ENCODE measurements at places on chromosomes 1 and 21. TPM values are rescaled to one million over a fixed set of nuclear protein-coding genes. Genes with fewer than 3 reads are reported as not detected.

GRCh38 chr1:110318046-110318445, 21.1 kb upstream of the RBM15 start:
- no peak overlapping the region for H3K4me3 ChIP-seq
- no peaks in the 10 kb centered on the region for H3K36me3 ChIP-seq

DNA sequence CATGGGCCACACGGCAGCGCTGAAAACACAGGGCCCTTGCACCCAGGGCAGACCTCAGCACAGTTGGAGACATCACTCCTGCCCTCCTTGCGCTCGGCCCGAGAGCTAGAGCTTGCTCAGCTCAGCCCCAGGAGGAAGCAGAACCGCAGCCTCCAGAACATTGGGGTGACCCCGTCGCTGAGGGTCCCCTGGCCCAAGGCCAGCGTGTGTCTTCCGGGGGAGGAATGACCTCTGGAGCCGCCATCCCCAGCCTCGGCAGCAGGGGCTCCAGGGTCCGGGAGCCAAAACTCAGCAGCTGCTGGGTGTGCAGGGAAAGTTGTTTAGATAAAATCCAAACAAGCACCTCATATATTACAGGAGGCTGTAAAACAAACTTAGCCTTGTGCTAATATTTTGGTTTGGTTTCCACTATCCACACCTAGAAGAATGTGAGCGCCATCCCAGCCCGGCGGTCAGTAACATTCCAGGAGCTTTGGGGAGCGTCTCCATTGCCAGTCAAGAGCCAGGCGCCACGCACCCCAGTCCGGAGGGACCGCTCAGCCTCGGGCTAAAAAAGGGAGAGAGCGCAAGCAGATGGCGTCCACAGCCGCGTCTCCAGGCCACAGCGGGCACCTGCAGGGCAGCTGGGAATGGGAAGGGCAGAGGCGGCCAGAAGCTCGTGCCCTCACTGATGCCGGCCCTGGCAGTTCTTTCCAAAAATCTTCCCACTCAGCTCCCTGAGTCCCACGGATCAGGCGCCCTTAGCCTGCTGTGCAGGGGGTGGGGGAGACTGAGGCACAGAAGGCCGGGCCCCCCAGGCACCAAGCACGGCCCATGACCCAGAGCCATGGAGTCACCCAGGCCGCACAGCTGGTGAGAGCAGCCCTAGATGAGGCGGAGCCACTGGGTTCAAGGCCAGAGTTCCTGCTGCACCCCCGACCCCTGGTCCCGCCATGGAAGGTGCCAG, 52.0 kb downstream of the SLX9 start:
- no peak for DNase-seq
- no peak overlapping the region for H3K27ac ChIP-seq
- peaks cover 13% of the 10 kb centered on the region for H3K4me1 ChIP-seq
- H3K4me3 ChIP-seq: no peak overlapping the region
- H3K36me3 ChIP-seq: no peaks in the 10 kb centered on the region

Gene SELENBP1
- total RNA-seq: 47.6 TPM

DNA sequence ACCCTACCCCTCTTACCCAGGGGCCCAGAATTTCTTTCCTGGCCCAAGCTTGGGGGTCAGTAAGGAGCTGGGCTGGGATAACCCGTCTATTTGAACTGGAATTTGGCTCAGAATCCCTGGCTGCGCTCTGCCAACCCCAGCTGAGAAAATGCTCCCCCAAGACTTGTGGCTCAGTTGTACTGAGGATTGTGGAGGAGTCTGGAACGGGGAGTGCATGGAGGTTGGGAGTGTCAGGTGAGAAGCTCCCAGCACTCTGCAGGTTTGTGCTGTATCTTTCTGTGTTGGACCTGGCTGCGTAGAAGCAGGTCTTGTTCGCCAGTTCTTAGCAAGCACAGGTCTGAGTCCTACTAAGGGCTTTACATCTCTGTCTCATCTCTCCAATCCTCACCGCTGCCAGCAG, 1.6 kb downstream of the TCEA3 start:
- peaks cover 74% of the 10 kb centered on the region for H3K4me1 ChIP-seq
- peak overlapping the region; percentile 76 for H3K4me3 ChIP-seq
- peak overlapping the region; percentile 94 for H3K27ac ChIP-seq
- no peak for DNase-seq
- no peaks in the 10 kb centered on the region for H3K27me3 ChIP-seq

GRCh38 chr1:96095849-96096612, 625.6 kb upstream of the PTBP2 start:
- no peak for DNase-seq
- no peaks in the 10 kb centered on the region for H3K4me1 ChIP-seq
- no peaks in the 10 kb centered on the region for H3K27me3 ChIP-seq
- no peak overlapping the region for H3K27ac ChIP-seq
- no peak overlapping the region for H3K4me3 ChIP-seq

GRCh38 chr21:43768868-43769167, 7.3 kb downstream of the CSTB start:
- H3K36me3 ChIP-seq: peaks cover 13% of the 10 kb centered on the region
- H3K4me1 ChIP-seq: peaks cover 1% of the 10 kb centered on the region
- H3K27ac ChIP-seq: no peak overlapping the region
- no peak overlapping the region for H3K4me3 ChIP-seq

Gene GPR61
- total RNA-seq: not detected

Gene ZC3H12A
- total RNA-seq: 27.1 TPM

- H3K36me3 ChIP-seq: no peaks in the 10 kb centered on the region
- peaks cover 19% of the 10 kb centered on the region for H3K4me1 ChIP-seq
- peak overlapping the region; percentile 95 for H3K27ac ChIP-seq
- DNase-seq: no peak
These were observed 1.1 kb upstream of the LBR start for GRCh38 chr1:225428881-225429455.

DNA sequence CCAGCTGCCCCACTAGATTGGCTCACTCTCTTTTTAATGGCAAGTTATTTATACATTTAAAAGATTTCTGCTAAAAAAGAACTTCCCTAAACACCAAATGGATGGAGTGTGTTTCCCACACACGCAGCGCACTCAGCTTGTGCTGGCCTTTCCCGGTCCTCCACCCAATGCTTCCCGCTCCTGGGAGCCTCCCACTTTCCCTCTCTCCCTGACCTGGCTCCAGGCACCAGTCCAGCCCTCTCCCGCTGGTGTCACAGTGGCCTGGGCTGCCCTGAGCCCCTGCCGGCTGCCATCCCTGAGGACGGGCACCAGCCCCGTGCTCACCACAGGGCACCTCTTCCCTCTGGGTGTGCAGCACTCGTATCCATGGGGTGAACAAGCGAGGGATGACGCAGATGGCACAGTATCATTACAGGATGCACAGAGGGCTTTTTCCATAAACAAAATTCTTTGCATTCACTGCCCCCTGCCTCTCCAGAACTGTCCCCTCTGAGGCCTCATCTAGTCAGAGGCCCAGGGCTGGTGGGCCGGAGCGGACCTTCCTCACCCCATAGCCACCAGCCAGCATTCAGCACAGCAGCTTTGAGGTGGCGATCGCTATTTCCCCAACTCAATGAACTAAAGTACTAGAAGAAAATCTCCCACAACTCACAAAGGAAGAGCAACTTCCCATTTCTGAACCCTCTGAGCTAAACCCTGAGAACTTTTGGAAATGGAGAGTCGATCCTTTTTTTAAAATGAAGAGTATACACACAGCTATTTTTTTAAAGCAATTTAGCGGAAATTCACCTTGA, 68.5 kb downstream of the SLC37A1 start:
- no peak for DNase-seq
- H3K4me3 ChIP-seq: no peak overlapping the region
- peaks cover 7% of the 10 kb centered on the region for H3K4me1 ChIP-seq
- no peaks in the 10 kb centered on the region for H3K27me3 ChIP-seq
- H3K36me3 ChIP-seq: no peaks in the 10 kb centered on the region

Gene PAQR7
- 2.5 TPM for total RNA-seq

GRCh38 chr1:222064388-222065211, 322.7 kb upstream of the DUSP10 start:
- H3K27ac ChIP-seq: no peak overlapping the region
- no peaks in the 10 kb centered on the region for H3K36me3 ChIP-seq
- H3K27me3 ChIP-seq: no peaks in the 10 kb centered on the region
- DNase-seq: no peak
- no peak overlapping the region for H3K4me3 ChIP-seq
- no peaks in the 10 kb centered on the region for H3K4me1 ChIP-seq

- H3K36me3 ChIP-seq: no peaks in the 10 kb centered on the region
- no peak for DNase-seq
- H3K4me3 ChIP-seq: peak overlapping the region; percentile 19
- H3K27me3 ChIP-seq: peaks cover 28% of the 10 kb centered on the region
- no peaks in the 10 kb centered on the region for H3K4me1 ChIP-seq
These were observed 7.5 kb downstream of the PRXL2B start for GRCh38 chr1:2594001-2594640.

DNA sequence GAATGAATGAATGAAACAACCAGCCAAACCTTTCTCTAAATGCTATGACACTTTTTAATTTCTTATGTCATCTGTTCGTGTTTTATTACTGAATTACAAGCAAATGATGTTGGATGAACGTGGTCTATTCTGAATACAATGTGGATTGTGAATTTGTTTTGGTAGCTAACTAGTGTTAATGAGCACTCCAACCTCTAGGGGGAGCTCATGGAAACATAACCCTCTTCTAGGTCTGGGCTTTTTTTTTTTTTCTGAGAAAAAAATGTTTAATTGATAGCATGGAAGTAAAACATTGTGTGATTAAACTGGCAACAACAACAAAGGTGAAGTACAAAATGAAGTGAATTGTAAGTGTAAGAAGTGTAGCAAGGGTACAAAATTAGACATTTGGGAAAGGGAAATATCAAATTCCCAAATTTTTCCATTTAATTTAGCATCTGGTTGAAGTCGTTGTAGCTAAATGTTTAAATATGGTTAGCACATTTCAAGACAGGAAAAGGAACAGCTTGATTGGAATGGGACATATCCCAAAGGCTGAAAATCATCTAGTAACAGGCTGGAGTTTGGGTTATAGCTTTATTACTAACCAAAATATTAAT, 42.6 kb upstream of the PTGS2 start:
- no peaks in the 10 kb centered on the region for H3K4me1 ChIP-seq
- H3K36me3 ChIP-seq: no peaks in the 10 kb centered on the region

DNA sequence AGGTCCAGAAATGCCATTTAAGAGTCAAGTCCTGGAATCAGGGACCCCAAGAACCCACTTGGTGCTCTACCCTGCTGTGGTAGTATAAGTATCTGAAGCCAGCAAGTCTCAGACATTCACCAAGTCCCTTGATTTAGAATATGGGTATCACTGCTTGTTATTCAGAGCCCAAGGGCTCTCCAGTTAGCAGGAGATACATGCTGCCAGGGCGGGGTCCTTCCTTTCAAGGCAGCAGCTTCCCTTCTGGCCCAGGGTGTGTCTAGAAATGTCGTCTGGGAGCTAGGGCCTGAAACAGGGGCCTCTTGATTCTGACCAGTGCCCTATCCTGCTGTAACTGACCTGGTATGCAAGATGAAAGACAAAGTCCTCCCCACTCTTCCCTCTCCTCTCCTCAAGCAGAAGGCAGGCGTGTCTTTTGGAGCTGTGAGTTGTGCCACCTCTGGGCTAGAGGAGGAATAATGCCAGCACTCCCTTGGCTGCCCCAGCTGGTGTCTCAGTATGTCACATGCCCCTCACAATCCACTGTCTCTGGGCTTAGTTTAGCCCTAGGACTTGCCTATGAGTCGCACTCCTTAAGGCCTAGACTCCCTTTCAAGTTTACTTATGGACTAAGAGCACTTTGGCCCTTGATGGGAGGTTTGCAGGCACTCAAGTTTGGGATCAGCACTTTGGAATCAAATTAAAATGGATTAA, 200.2 kb downstream of the MRPL39 start:
- DNase-seq: no peak
- H3K4me1 ChIP-seq: no peaks in the 10 kb centered on the region
- no peaks in the 10 kb centered on the region for H3K36me3 ChIP-seq
- no peak overlapping the region for H3K4me3 ChIP-seq
- no peaks in the 10 kb centered on the region for H3K27me3 ChIP-seq

All from gastrocnemius medialis (tissue), 4 donors.